ENCODE measurements at places on chromosomes 6 and 20. TPM values are rescaled to one million over a fixed set of nuclear protein-coding genes. Genes with fewer than 3 reads are reported as not detected.

GRCh38 chr6:47592131-47592840 lies 106.1 kb upstream of the ADGRF4 start:
- no peak for DNase-seq
- H3K27me3 ChIP-seq, result no peaks in the 10 kb centered on the region
- no peaks in the 10 kb centered on the region for H3K4me1 ChIP-seq
- no peak overlapping the region for H3K27ac ChIP-seq
- H3K4me3 ChIP-seq, result no peak overlapping the region

DNA sequence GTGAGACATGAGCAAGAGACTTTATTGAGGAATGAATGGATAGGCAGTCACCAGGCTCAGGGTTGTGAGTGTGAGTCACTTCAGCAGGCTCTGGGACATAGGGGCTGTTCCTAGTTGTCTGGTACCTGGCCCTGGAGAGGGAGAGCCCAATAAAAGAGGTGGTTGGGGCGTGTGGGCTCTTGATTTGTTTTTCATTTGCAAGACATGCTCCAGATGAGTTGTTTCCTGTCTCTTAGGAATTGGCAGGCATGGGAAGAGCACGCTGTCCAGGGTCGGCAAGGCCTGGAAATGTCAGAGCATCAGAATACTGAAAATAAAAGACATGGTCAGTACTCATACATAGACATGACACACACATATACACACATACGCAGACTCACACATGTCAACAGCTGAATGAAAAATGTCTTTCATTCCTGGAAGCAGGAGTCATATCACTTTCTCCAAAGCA lies 166.3 kb upstream of the SULF2 start:
- peaks cover 1% of the 10 kb centered on the region for H3K27me3 ChIP-seq
- H3K36me3 ChIP-seq, result no peaks in the 10 kb centered on the region
- H3K27ac ChIP-seq, result no peak overlapping the region

- no peak overlapping the region for H3K4me3 ChIP-seq
- H3K27ac ChIP-seq, result no peak overlapping the region
- no peak for DNase-seq
Measured at GRCh38 chr6:150576651-150577226, 22.9 kb upstream of the PLEKHG1 start.

DNA sequence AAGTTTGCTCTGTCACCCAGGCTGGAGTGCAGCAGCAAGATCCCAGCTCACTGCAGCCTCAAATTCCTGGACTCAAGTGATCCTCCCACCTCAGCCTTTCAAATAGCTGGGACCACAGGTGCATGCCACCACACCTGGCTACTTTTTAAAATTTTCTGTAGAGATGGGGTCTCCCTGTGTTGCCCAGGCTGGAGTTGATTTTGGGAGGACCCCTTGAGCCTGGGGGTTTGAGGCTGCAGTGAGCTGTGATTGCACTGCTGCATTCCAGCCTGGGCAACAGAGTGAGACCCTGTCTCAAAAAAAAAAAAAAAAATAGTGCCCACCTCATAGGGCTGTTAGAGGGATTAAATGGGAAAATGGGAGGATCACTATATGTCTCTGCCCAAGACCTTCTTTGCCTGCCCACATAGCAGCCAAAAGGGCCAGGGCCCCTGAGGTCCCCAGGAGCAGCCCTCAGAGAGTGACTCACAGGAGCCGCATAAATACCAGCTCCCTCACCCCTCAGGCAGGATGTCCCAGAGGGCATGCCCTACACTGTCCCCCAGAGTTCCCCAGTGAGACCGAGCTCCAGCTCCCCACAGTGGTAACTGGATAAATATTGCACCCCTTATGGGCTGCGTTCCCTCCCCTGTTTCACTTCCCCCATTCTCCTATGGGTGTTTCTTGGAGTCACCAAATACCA lies 11.7 kb upstream of the MDGA1 start:
- H3K4me3 ChIP-seq, result no peak overlapping the region
- peaks cover 3% of the 10 kb centered on the region for H3K27me3 ChIP-seq
- no peak overlapping the region for H3K27ac ChIP-seq

DNA sequence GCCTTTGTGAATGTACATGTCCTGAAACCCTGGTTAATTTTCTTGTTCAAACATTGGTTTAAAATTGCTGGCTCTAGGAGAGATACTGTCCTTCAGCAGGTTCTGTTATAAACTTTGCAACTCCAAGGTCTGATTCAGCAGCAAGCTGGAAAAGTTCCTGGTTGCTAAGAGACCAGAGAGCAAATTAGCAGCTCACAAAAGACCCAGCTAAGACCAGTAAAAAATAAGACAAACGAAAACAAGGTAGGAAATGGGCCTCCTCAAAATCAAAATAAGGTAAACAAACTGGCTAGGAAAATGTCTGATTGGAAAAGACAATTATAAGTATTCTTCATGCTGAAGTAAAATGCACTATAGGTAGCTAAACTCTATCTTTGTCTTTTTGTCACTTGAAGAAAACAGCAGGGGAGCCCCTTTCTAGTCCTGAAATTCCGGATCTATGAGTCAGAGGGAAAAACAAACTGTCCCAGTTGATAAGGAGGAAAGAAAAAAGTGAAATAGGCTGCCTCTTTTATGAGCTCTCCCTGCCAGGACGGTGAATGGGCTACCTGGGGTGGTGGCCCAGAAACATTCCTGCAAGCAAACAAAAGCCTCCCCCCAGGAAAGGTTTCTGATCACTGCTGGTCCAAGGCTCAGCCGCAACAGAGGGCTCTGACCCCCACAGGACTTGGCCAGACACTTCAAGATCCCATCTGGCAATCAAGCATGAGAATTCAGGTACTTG lies 41.6 kb downstream of the UNC5CL start:
- DNase-seq, result no peak
- peaks cover 33% of the 10 kb centered on the region for H3K27me3 ChIP-seq
- no peak overlapping the region for H3K4me3 ChIP-seq
- H3K4me1 ChIP-seq, result no peaks in the 10 kb centered on the region
- H3K27ac ChIP-seq, result no peak overlapping the region

GRCh38 chr20:19978511-19979210 lies 38.5 kb upstream of the NAA20 start:
- no peaks in the 10 kb centered on the region for H3K4me1 ChIP-seq
- no peaks in the 10 kb centered on the region for H3K27me3 ChIP-seq
- DNase-seq, result no peak
- no peak overlapping the region for H3K27ac ChIP-seq

- H3K4me3 ChIP-seq, result no peak overlapping the region
- H3K27ac ChIP-seq, result no peak overlapping the region
- no peaks in the 10 kb centered on the region for H3K4me1 ChIP-seq
Measured at GRCh38 chr6:125596020-125596419, 153.4 kb upstream of the HEY2 start.

DNA sequence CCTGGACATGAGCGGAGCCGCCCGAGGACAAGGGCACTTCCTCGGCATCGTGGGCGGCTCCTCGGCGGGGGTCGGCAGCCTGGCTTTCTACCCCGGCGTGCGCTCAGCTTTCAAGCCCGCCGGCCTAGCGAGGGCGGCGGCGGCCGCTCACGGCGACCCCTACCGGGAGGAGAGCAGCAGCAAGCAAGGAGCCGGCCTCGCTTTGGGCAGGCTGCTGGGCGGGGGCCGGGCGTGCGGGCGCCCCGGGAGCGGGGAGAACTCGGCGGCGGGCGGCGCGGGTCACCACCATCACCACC lies 6.7 kb downstream of the PRDM13 start:
- peaks cover 28% of the 10 kb centered on the region for H3K4me1 ChIP-seq
- peaks cover 75% of the 10 kb centered on the region for H3K27me3 ChIP-seq
- no peak overlapping the region for H3K4me3 ChIP-seq
- DNase-seq, result no peak

GRCh38 chr6:95723638-95724037 lies 146.3 kb downstream of the MANEA start:
- no peak overlapping the region for H3K27ac ChIP-seq
- H3K27me3 ChIP-seq, result no peaks in the 10 kb centered on the region
- H3K4me3 ChIP-seq, result no peak overlapping the region
- no peaks in the 10 kb centered on the region for H3K36me3 ChIP-seq

GRCh38 chr6:105445481-105445880 lies 42.6 kb upstream of the PREP start:
- no peaks in the 10 kb centered on the region for H3K36me3 ChIP-seq
- H3K27me3 ChIP-seq, result peaks cover 33% of the 10 kb centered on the region
- H3K4me1 ChIP-seq, result no peaks in the 10 kb centered on the region
- no peak overlapping the region for H3K4me3 ChIP-seq

- no peaks in the 10 kb centered on the region for H3K36me3 ChIP-seq
- no peak for DNase-seq
- H3K27me3 ChIP-seq, result peaks cover 1% of the 10 kb centered on the region
- H3K4me1 ChIP-seq, result peaks cover 38% of the 10 kb centered on the region
- H3K27ac ChIP-seq, result no peak overlapping the region
Measured at GRCh38 chr6:6681075-6681849, 92.7 kb downstream of the LY86 start.

GRCh38 chr6:93105017-93105416 lies 314.3 kb downstream of the EPHA7 start:
- no peak for DNase-seq
- no peaks in the 10 kb centered on the region for H3K4me1 ChIP-seq
- no peak overlapping the region for H3K4me3 ChIP-seq
- H3K36me3 ChIP-seq, result no peaks in the 10 kb centered on the region
- H3K27ac ChIP-seq, result no peak overlapping the region

DNA sequence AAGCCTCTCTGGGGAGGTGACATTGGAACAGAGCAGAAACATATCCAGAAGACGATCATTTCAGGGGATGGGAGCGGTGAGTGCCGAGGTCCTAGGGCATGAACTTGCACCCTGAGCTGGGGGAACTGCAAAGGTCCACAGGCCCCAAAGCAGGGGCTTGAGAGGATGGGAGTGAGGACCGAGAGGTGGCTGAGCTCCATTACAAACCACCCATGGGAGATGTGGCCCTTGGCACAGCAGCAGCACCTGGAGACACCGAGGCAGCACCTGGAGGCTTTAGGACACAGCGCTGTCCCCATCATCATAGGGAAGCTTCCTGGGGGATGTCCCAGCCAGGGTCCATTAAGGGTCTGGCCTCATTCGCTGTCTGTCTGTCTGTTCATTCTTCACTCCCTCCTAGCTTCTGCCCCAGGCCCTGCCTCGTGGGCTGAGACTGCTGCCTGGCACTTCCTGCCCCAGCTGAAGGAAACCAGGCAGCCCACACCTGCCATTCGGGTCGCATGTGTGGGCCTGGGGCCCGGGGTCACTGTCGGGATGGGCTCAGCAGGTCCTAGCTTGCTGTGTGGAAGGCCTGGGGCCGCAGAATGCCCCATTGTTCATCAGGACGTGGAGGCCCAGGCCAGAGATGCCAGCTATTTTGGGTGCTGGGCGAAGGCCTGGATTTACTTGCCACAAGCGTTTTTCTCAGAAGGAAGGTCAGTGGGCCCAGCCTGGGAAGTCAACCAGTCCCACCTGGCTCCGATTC lies 42.8 kb upstream of the STX16 start:
- no peaks in the 10 kb centered on the region for H3K36me3 ChIP-seq
- no peaks in the 10 kb centered on the region for H3K4me1 ChIP-seq
- H3K27ac ChIP-seq, result no peak overlapping the region
- DNase-seq, result no peak

GRCh38 chr6:125393449-125393858 lies 91.7 kb upstream of the HDDC2 start:
- peaks cover 5% of the 10 kb centered on the region for H3K27me3 ChIP-seq
- H3K36me3 ChIP-seq, result no peaks in the 10 kb centered on the region
- H3K4me3 ChIP-seq, result no peak overlapping the region
- no peak for DNase-seq
- no peak overlapping the region for H3K27ac ChIP-seq
- H3K4me1 ChIP-seq, result peaks cover 8% of the 10 kb centered on the region

Gene MRAP2
- not detected for total RNA-seq

Gene FAM217A
- not detected for total RNA-seq

Gene NUDT3
- total RNA-seq, result 21.7 TPM

Gene ENPP3
- 16.3 TPM for total RNA-seq
